ENCODE measurements at places on chromosomes 7 and 10.

DNA sequence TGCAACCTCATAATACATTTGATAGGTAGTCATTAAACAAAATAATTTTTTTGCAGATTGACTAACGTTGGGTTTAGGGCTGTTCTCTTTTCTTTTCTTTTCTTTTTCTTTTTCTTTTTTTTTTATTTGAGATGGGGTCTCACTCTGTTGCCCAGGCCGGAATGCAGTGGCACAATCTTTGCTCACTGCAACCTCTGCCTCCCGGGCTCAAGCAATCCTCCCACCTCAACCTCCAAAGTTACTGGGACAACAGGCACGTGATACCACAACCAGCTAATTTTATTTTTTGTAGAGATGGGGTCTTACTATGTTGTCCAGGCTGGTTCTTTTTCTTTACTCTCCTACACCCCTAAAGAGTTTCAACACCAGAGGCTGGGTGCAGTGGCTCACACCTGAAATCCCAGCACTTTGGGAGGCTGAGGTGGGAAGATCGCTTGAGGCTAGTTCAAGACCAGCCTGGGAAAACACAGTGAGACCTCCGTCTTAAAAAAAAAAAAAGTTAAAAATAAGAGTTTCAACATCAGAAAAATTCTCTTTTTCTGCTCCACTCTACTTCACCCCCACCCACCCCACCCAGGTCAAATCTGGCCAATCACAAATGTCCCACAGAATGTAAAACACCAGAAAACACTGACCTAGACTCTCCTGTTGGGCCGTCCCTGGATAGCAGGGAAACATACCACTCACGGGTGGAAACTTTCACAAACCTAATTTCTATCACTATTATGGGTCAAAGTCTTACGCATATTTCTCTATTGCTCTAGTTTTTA lies 3.0 kb downstream of the HIP1 start:
- DNase-seq, result no peak

GRCh38 chr7:90777886-90778285 lies 181.8 kb downstream of the CDK14 start:
- no peak for DNase-seq

- peak; percentile 85 for DNase-seq
Observed at GRCh38 chr10:24690961-24691512, 32.6 kb downstream of the ARHGAP21 start.

GRCh38 chr7:11620406-11621253 lies 211.4 kb downstream of the THSD7A start:
- peak; percentile 64 for DNase-seq

GRCh38 chr10:50387007-50387731 lies 135.9 kb upstream of the ASAH2 start:
- no peak for DNase-seq

- DNase-seq, result peak; percentile 66
Observed at GRCh38 chr7:106767498-106768323, 97.4 kb upstream of the PIK3CG start.

DNA sequence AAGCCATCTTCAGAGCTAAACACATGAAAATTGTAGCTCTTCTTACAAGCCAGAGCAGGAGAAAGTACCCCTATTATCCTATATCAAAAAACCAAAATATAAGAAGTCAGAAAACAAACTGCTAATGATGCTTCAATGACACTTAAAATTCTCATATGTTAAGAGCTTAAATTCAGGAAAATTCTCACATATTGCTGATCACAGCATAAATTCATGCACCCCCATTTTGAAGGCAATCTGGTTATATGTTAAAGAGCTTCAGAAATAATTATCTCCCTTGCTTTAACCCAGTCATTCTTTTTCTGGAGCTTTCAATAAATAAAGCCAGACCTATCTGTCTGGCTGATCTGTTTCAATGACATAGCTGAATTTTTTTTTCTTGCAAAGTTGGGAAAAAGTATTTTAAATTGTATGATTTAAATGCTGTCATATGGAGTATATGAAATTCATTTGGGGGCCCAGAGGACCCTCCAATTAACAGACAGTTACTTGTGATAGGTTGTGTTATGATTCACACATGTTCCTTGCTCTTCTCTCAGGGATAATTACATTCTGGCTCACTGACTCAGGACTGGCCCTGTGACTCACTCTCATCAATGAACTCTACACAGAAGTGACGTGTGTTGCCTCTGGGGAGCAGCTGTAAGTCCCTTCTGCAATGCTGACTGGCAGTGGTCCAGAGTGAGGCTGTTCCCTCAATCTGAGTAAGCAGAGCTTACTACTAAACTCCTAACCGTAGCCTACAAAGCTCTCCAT lies 85.2 kb downstream of the HGF start:
- peak; percentile 100 for DNase-seq

- DNase-seq, result no peak
Observed at GRCh38 chr10:118751265-118751664, 3.5 kb downstream of the CACUL1 start.
